ENCODE measurements at places on chromosomes 3 and 15. TPM values are rescaled to one million over a fixed set of nuclear protein-coding genes. Genes with fewer than 3 reads are reported as not detected.

Gene CLDN18
- polyA plus RNA-seq = not detected

Gene PLSCR2
- polyA plus RNA-seq = not detected

Gene ACVR2B
- polyA plus RNA-seq = 1.7 TPM

DNA sequence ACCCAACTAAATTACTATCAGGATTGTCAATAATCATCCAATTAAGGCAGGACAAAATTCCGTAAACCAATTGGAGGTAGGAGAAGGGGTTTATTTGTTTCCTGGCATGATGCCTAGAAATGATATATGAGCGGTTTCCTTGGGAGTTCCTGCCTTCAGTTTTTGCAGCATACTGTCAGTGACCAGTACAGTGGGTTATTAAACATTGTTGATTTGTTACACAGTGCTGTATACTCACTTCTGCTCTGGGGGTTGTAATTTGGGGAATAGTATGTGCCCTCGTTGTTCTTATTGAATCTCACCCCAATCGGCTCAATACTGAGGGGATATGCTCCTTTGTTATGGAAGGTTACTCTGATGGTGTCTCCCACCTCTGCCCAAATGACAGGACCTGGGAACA, 22.2 kb downstream of the CP start:
- no peaks in the 10 kb centered on the region for H3K36me3 ChIP-seq
- H3K4me1 ChIP-seq = no peaks in the 10 kb centered on the region
- H3K4me3 ChIP-seq = no peak overlapping the region
- no peak overlapping the region for H3K27ac ChIP-seq
- DNase-seq = no peak
